Hindlimb muscle (tissue), 1 donor: ENCODE measurements at places on chromosomes 4 and X.

DNA sequence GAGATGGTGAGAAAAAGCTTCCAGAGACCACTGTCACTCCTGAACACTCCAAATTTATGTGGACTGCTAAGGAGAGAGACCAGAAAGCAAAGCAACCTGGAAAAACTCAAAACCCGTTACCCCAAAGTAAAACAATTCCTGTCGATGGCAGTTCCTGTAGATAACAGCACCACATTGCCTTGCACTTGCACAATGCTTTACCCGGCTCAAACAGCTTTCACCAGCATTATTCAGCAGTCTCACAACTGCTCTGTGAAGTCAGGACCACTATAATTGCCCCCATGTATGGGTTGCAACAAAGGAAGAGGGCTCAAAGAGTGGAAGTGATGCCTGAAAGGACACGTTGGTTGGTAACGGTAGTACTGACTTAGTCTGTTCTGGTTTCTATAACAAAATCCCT, 234.8 kb downstream of the BCOR start:
- DNase-seq = no peak

GRCh38 chr4:30837131-30837539, 117.0 kb downstream of the PCDH7 start:
- DNase-seq = no peak

DNA sequence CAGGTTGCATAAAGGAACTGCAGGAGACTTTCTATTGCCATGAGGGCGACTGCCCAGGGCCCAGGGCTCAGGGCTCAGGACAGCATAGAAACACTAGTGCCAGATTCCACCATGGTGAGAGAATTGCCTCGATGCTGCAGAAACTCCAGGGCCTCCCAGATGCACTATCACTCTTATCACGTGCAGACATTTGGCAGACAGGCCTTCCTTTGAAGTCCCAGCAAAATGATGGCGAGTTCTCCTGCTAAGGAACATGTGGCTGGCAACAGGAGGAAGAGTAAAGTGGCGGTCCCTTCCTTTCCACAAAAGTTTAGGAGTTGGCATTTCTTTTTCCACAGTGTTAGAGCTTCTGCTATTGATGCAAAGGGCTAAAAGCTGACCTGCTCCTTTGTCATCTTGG, 214.0 kb upstream of the LNX1 start:
- no peak for DNase-seq

GRCh38 chr4:25425361-25425760, 48.3 kb downstream of the ANAPC4 start:
- no peak for DNase-seq

DNA sequence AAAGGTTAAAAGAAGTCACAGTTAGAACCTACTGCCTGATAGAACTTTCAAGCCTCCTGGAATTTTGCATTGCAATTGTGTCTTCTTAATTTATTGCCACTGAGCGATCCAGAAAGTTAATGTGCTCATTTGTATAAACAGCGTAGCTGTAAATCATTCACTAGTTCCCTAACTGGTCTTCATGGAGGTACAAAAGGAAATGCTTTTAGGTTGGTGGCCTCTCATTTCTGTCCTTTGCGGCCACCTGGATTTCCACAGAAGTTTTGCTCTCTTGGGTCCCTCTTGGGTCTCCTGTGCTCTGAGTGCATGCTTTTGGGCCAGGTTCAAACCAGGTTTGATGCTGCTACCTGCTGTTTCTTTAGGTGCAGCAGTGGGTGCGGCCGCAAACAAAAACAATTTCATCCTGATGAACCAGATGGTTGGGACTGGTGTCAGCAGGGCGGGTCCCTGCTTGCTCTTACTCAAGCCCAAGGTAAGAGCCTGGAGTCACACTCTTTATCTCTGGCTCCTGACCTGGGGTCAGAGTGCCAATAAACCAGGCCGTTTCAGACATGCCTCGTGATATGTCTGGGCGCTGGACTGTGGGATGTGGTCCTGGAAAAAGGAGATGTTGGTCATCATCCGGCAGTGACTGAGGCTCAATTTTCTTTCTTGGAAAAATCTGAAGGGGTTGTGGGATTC, 270.1 kb downstream of the PTTG2 start:
- no peak for DNase-seq

DNA sequence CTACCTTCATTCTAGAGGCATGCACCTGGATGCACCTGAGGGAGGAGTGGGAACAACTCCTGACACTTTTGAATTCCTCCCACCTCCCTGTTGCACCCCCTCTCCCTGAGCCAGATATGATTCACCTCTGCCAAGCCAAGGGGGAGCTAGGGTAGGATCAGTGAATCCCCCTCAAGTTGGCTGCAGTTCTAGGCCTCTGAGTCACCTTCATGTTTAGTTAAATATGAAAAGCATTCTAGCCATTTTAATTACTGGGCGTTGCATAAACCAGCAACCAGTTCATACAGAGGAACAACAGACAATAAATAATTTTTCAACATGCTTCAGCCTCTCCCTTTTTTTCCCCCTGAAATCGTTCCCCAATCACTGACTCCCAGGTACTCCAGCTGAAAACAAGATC, 1440.2 kb downstream of the ADGRL3 start:
- no peak for DNase-seq

DNA sequence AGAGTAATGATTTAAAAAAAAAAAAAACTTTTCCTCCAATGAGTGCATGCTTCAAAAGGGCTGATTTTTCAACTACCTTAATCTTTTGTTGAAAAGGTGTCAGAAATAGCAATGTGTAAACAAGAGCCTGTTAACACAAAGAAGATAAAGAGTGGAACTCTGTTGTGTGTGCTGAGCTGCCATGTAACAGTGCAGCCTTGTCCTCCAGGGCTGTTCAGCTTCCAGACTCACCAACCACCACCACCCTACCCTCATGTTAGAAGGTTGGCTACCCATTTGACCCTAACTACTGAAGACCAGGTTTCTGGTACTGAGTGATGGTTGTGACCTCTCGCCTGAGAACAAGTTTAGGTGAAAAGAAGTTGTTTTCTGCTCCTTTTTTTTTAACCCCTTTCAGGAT, 222.8 kb upstream of the TEX13C start:
- no peak for DNase-seq

DNA sequence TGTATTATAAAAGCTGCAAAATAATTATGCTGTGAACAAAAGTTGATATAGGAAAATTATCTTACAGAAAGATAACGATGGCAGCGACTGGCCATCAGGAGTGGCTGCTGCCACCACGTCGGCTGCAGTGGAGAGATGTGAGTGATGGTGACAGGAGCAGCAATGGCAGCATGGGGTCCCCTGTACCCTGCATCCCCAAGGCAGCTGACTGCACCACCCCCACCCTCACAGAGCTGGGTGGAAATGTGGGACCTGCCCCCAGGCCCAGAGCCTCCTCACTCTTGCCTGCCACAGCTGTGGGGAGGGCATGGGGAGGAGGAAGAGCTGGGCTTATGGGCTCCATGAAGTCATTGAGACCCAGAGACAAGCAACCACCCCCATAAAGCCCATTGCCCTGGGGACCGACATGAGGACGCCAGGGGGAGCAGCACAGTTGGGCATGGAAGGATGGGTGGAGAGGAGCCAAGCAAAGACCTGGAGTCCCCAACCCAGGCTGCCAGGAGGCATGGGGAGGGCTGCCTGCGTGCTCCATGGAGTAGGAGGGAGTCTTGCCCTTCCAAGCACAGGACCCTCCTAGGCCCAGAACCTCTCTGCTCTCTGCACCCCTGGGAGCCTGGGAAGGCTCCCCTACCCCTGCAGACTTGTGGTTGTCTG, 1090.5 kb downstream of the PCDH18 start:
- no peak for DNase-seq

DNA sequence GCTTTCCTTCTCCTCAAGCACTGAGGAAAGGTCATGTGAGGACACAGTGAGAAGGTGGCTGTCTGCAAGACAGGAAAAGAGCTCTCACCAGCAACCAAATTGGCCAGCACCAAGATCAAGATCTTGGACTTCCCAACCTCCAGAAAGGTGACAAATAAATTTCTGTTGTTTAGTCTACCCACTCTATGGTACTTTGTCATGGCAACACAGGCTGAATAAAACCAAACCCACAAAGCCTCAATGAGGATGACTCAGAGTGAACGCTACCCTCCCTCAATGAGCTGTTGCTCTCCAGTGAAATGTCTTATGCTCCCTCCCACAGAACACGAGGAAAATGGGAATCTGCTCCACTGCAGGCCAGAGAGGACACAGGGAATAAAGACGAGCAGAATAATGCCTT, 244.1 kb downstream of the RAB28 start:
- no peak for DNase-seq

- no peak for DNase-seq
Observed at GRCh38 chr4:64144994-64145393, 264.3 kb downstream of the TECRL start.

DNA sequence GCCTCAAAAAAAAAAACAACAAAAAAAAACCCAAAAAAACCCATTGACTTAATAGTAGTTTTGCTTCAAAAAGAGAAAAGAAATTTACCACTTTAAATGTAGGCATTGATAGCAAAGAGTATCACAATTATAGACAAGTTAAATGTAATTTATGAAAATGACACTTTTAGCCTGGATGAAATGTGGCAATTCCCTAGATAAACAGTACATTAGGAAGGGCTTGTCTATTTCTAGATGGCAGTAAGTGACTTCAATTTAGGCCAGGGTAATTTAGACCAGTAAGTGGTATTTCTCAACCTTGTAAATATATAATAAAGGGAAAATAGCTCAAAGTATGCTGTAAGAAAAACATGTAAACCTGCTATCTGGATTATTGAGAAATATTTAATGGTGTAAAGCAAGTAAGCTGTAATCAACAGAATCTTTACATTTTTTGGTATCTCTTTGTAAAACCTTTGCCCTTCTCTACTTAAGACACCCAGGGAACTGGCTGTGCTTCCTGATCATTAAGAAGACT, 103.7 kb upstream of the RAPGEF2 start:
- no peak for DNase-seq

DNA sequence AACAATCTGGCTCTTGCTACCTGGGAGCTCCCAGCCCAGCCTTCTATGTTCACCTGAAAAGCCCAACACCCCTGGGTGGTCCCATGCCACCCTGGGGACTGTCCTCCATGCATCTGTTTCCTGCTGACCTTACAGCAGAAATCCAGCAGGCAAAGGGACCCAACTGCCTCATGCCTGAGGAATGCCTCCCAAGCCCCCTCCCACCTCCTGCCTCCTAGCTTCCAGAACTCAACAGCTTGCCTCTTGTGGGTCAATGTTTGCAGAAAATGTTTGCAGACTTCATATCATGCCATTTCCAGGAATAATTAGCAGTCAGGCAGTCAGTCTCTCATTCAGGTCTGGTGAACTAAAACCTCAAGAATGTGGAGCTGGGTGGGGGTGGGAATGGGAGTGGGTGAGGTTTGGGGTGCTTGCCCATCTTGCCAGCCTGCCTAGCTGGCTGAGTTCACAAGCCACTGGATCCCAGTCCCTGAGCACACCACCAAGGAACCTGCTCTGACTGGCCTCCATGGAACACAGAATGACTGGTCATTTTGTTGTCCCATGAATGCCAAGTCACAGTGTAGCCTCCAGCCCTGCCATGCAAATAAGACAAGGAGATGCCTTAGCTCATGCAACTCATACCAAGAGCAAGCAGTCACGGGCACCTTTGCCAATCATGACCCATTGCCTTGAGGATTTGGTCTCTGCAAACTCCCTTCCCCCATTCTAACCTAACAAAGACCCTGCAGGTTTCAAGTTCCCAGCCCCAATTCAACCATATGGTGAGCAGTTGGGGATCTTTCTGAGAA, 12.1 kb upstream of the PLAC1 start:
- DNase-seq = no peak

DNA sequence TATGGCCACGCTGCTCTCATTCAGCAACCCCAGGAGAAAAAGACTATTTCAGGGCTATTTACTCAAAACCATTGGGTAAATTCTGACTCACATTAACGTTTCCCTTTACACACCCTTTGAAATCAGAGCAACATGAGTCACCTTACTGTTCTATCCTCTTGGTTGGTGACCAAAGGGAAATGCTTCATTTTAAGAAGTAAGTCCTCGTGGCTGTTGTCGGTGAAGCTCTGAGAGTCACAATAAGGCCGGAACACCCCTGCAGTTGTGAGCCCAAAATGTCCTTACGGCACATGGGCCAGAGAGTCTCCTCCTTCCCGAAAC, 56.3 kb upstream of the SPRY1 start:
- no peak for DNase-seq

DNA sequence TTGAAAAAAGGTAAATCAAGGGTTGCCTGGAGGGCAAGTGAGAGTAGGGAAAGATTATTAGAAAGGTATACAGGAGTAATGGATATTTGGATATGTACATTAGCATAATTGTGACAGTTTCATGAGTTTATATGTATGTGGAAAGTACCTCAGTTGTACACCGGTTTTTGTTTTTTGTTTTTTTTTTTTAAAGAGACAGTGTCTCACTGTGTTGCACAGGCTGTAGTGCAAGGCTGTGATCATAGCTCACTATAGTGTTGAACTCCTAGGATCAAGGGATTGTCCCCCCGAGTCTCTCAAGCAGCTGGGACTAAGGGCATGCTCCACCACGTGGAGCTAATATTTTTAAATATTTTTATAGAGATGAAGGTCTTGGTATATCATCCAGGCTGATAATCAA, 15.3 kb upstream of the HPGD start:
- DNase-seq = no peak

- no peak for DNase-seq
Observed at GRCh38 chr4:2105559-2105958, 46.4 kb downstream of the NAT8L start.

DNA sequence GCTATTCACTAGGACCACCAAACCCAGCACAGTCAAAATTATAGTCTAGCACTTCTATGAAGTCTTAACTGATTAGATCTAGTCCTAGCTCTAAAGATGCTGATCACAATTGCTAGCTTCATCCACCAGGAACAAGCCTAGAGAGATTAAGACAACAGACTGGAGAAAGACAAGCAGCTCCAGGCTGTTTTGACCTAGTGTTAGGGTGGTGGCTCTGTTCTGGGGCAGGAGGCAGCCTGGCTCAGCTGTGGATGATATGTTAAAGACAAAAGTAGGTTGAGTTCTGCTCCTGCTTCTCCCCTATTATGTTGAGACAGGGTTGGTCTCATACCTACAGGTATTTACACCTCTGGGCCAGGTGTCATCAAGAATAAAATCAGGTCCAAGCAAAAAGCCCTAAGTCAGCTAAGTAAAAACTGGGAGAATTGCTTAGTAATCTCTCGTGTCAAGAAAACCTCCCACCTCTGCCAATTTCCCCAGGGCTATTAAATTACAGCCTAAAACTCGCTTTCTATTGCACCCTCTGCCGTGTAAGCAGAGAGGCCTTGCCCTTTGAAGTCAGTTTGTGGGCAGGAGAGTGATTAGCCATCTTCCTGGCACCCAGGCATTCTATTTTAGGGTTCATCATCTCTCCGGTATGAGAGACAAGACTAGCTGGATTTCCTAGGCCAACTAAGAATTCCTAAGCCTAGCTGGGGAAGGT, 39.9 kb downstream of the RAB40AL start:
- DNase-seq = no peak

DNA sequence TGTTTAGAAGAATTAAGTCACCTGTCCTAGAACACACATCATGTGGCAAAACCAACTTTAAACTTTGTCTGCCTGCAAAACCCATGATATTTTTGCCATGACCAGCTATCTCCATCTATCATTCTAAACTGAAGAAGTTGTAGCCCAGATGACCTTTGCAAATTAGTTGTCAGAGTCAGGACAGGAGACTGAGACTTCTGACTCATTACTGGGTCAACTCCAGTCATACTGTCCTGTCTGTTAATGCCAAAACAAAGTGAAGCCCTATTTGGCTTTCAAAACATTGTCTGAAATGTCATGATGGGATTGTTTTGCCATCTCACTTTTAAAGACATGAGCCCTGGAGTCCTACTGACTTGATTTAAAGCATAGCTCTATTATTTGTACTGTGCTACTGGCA, 365.7 kb upstream of the CPEB2 start:
- no peak for DNase-seq
